ENCODE measurements at places on chromosomes 11 and 22.

GRCh38 chr11:16081382-16082094 is 274.8 kb downstream of the SOX6 start:
- DNase-seq = no peak

DNA sequence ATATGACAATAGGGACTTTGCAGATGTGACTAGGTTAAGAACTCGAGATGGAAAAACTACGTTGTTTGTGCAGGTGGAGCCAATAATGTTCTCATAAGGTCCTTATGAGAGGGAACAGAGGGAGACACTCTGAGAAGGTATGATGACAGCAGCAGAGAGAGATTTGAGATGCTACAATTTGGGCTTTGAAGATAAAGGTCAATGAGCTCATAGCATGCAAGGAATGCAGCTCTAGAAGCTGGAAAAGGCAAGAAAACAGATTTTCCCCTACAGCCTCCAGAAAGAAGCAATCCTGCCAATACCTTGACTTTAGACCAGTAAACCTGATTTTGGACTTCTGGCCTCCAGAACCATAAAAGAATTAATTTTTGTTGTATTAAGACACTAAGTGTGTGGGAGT is 21.1 kb downstream of the FAM76B start:
- DNase-seq = no peak

DNA sequence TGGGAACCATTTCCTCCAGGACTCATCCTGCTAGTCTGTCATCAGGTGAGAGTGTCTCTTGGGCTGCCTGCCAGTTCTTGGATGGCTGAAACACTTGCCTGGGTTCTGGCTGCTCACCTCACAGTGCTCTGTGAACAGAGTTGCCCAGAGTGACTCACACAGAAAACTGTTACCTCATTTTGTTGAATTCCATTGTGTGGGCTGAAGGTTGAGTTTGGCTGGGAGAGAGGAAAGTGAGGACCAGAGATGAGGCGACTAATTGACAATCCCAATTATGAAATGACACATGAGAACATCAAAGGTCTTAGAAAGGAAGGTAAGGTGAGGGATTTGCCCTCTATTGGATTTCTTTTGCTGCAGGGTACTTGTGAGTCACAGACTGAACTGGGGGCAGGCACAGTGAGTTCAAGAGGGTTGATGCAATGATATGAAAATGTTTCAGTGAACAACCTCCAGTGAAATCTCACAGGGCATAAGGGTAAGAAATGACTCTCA is 20.2 kb upstream of the CALCB start:
- DNase-seq = no peak

DNA sequence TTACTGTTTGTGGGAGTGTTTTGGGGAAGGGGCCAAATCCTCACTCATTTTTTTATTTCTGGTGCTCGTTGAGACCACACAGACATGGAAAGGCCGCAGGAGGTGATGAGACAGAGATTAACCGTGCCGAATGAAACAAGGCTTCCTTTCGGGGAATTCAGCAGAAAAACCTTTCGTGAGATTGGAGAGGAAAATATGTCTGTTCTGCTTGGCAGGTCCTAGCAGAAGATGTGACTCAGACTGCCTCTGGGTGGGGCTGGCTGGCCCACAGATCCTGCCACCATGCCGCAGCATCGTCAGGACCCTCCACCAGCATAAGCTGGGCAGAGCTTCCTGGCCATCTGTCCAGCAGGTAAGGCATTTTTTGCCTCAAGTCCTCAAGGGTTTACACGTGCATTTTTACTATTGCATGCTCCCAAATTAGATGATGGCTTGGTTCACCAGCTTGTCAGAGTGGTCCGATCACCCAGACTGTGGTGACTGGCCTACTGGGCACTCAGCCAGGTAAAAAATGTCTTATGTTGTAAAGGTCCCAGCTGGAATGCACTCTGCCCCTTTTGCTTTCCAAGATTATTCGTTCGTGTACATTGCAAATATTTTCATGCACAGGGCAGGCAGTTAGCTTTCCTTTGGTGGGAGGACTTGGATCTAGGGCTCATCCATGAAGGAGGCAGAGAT is 1.5 kb downstream of the DDB2 start:
- DNase-seq = no peak

- DNase-seq = no peak
Observed at GRCh38 chr11:108565653-108566052, 27.9 kb downstream of the EXPH5 start.

Measured in brain pericyte (primary cell).